ENCODE measurements at places on chromosomes 12 and 14.

GRCh38 chr14:94129758-94130414 lies 482 bp upstream of the IFI27L2 start:
- DNase-seq = no peak

DNA sequence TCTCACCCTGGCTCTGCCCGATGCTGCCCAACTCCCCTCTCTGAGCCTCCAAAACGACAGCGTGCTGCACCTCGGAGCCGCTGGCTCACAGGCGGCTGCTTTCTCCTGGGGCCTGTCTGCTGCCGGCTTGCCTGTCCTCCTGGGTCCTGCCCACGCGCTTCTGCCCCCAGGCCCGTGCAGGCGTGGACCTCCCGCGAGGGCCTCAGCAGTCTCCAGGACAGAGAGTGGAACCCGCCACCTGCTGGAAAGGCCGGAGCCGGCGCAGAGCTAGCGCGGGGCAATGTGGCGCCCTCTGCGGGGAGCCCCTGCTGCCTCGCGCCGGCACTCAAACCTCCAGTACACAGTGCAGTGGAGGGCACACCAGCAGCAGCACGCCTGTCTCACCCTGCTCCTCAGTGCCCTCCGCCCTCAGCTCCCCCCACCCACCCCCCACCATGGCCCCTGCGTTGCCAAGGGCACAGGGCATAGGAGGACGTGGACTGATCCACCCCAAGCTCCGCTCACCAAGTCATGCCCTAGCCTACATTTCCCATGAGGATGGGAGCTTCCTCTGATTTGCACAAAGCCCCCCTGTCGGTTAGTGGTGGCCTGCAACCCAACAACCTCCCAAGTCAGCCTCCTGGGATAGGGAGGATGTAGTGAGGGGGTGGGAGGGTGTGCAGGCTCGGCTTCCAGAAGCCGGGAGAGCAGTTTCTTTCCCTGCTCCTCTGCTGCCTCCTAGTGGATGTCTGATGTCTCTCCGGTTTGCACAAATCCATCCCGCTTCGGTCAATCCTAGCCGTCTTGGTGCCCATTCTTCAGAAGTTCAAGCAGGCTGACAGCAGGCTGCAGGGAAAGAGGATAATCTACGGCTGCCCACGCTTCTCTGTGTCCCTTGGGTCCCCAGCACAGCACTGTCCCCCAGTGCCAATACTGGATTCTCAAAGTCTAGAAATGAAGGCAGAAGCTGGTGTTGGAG lies 25.2 kb downstream of the KRT8 start:
- no peak for DNase-seq

- no peak for DNase-seq
Measured at GRCh38 chr14:95006051-95006450, 151.3 kb downstream of the DICER1 start.

DNA sequence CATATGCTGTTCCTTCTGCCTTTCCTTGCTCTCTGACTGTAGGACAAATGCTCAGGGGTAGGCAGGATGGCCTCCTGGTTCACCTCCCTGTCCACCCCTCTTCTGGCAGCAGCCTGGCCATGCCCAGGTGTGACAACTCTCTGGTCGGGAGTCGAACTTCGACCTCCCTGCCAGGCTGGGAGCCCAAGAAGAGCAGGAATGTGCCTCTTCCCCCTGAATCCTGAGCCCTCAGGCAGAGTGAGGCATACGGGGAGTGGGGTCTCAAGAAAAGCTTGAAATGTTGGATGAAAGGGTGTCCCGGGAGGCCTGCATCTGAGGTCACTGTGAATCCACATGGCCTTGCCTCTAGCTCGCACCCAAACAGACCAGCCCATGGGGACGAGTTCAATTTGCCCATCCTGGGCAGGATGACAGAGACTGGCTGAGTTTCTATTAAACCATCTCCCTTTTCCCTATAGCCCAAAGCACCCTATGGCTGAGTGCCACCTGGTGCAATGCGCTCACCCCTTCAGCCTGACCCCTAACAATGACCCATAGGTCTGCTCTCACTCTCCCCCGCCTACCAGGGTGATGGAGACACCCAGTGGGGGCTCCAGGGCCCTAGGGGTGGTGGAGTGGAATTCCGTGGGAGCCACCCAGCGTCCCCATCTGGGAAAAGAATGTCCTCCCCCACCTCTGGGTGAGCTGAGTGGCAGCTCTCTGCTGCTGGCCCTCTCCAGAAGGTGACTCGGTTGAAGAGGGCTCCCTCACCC lies 52.9 kb upstream of the DIO3 start:
- DNase-seq = no peak

Measured in GM04503 (cell line).